ENCODE measurements at places on chromosomes 11 and 22. TPM values are rescaled to one million over a fixed set of nuclear protein-coding genes. Genes with fewer than 3 reads are reported as not detected.

Gene TTC28
- total RNA-seq, result 13.1 TPM

Gene APOL1
- not detected for total RNA-seq

Gene EFCAB6
- total RNA-seq, result 1.5 TPM

Gene SLC15A3
- total RNA-seq, result 33.7 TPM

Gene MAML2
- total RNA-seq, result 6.8 TPM

Gene PKDREJ
- total RNA-seq, result 0.04 TPM

Gene VSIG2
- total RNA-seq, result not detected

Gene C1QTNF5
- total RNA-seq, result 2.2 TPM

Gene E2F8
- total RNA-seq, result 11.5 TPM

Gene CST6
- total RNA-seq, result 1.6 TPM

Gene GPHA2
- total RNA-seq, result 0.97 TPM

Measured in H1 (cell line).